ENCODE measurements at places on chromosomes 5 and 9. TPM values are rescaled to one million over a fixed set of nuclear protein-coding genes. Genes with fewer than 3 reads are reported as not detected.

DNA sequence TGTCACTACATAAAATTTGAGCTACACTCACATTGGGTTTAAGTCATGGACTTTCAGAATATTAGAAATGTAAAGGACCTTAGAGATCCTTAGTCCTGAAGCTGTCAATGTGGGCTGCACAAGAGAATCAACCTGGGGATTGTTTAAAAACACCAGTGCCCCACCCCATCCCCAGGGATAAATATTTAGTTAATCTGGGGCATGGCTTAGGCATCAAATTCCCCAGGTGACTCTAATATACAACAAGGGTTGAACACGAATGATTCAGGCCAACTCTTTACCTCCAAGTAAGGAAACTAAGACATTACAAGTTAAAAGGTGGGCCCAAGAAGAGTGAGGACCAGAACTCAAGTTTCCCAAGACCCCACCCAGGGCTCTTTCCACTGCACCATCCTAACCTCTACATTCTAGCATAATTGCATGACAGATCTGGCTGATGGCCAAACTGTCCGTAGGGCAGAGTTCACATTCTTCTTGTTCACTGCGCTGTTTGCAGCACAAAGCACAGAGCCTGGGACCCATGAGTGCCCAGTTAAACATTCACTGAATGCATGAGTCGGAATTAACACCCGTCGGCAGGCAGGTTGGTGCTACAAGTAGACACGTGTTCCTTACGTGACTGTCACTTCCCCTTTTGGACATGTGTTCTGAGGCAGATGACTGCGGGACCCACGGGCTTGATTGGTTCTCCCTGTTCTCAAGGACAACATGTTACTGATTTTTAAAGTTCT is 25.2 kb downstream of the CYFIP2 start:
- H3K27ac ChIP-seq, result peak overlapping the region; percentile 60
- H3K36me3 ChIP-seq, result peaks cover 83% of the 10 kb centered on the region
- no peak for DNase-seq
- no peak overlapping the region for H3K4me3 ChIP-seq
- H3K4me1 ChIP-seq, result peaks cover 70% of the 10 kb centered on the region
- H3K27me3 ChIP-seq, result no peaks in the 10 kb centered on the region

- H3K4me1 ChIP-seq, result no peaks in the 10 kb centered on the region
- H3K36me3 ChIP-seq, result no peaks in the 10 kb centered on the region
- H3K4me3 ChIP-seq, result no peak overlapping the region
- H3K27me3 ChIP-seq, result peaks cover 6% of the 10 kb centered on the region
Observed at GRCh38 chr5:82497242-82497641, 219.1 kb upstream of the RPS23 start.

The ZNF618 gene
- total RNA-seq, result 0.42 TPM

DNA sequence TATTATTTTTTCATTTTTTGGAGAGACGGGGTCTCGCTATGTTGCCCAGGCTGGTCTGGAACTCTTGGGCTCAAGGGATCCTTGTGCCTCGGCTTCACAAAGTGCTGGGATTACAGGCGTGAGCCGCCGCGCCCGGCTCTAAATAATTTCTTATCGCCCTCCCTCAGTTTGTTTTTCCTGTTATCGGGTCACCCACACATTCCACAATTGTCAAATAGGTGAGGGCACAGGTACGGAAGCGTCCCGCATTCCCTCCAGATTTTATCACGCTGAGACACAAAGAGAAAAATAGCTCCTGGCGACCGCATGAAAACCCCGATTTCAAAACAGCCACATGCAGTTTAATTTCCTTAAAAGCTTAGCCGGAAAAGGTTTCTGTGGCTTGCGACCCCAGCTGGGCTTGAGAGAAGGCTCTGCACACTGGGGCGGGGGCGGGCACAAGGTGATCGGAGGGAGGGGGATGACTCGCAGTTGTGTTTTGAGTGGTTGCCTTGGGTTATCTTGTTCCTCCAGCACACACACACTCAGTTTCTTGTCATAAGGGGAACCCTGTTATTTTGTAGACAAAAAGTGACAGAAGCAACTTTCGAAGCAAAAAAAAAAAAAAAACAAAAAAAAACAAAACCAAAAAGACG is 717 bp upstream of the IQGAP2 start:
- peak overlapping the region; percentile 98 for H3K27ac ChIP-seq
- DNase-seq, result peak; percentile 90
- H3K27me3 ChIP-seq, result peaks cover 4% of the 10 kb centered on the region
- peak overlapping the region; percentile 89 for H3K4me3 ChIP-seq

DNA sequence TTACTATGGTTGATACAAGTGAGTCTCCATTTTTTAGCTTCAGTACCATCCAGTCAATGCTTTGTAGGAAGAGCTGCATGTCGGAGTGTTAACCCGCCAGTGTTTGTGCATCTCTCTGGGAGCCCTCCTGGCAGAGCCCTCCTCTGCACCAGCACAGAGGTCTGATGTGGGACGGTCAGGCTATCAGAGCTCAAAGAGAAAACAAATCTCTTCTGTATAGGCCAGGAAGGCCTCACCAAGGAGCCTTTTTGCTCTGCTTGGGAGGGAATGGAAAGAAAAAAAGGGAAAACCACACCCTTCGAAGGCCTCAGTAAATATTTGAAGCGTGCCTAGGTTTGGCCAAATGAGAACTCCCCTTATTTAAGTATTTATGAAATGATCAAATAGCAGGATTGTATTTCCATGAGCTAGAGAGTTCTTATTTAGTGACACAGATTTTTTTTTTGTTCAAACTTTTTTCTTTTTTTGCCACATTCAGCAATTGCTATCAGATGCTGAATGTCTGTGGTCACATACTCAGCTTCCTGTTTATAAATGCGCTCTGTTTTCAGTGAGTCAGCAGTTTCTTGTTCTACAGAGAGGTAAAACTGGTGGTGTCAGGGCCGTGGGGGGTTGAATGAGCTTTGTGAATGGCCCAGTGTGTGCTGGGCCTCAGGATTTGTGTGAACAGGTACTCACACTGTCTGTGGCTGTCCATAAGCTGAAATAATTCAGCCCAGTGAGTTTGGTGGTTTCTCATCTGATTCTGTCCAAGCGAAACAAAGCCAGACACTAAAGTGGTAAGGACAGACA is 226.6 kb downstream of the SNX18 start:
- H3K36me3 ChIP-seq, result peaks cover 4% of the 10 kb centered on the region
- peak overlapping the region; percentile 39 for H3K4me3 ChIP-seq
- peaks cover 4% of the 10 kb centered on the region for H3K27me3 ChIP-seq
- DNase-seq, result peak; percentile 67
- H3K4me1 ChIP-seq, result peaks cover 31% of the 10 kb centered on the region

The SLC45A2 gene
- 0.34 TPM for total RNA-seq

The CCDC180 gene
- total RNA-seq, result 5.1 TPM

- H3K4me1 ChIP-seq, result no peaks in the 10 kb centered on the region
- H3K4me3 ChIP-seq, result no peak overlapping the region
- peaks cover 10% of the 10 kb centered on the region for H3K27me3 ChIP-seq
- H3K36me3 ChIP-seq, result no peaks in the 10 kb centered on the region
- no peak overlapping the region for H3K27ac ChIP-seq
- no peak for DNase-seq
Observed at GRCh38 chr5:149069711-149070110, 6.8 kb upstream of the SH3TC2 start.

The AQP7 gene
- total RNA-seq, result not detected

DNA sequence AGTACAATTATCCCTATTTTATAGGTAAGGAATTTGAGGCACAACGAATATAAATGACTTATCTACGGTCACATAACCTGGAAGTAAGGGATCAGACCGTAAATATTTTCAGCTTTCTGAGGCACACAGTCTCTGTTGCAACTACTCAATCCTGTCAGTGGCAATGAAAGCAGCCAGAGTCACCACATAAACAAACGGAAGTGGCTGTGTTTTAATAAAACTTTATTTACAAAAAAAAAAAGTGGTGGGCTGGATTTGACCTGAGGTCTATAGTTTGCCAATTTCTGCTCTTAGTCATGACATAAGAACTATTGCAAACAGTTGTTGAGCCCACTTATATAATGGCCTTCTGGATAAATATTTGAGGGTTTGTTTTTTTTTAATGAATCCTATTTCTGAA is 29.6 kb downstream of the ZNF366 start:
- no peaks in the 10 kb centered on the region for H3K4me1 ChIP-seq
- no peak overlapping the region for H3K4me3 ChIP-seq
- H3K27me3 ChIP-seq, result peaks cover 23% of the 10 kb centered on the region
- no peak overlapping the region for H3K27ac ChIP-seq

The MAST4 gene
- 7.1 TPM for total RNA-seq

The GRM6 gene
- not detected for total RNA-seq

The PFN3 gene
- total RNA-seq, result not detected

GRCh38 chr5:115586525-115587146 is 15.6 kb downstream of the TICAM2 start:
- DNase-seq, result no peak
- H3K4me3 ChIP-seq, result no peak overlapping the region
- H3K36me3 ChIP-seq, result no peaks in the 10 kb centered on the region

DNA sequence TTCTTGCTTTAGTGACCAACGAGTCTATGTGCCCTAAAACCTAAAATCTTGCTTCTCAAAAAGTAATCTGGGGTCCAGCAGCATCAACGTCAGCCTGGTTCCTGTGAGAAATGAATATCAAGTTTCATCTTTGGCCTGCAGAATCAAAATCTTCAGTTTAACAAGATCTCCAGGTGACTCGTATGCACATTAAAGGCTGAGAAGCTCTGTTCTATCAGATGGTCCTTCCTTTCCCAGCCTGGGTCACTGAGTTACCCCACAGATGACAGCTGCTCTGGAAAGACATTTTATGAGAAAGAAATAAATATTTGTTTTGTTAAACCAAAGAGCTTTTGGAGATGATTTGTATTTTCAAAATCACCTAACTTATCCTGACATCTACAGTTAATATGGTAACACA is 75.8 kb downstream of the ADAMTSL1 start:
- DNase-seq, result no peak
- no peak overlapping the region for H3K27ac ChIP-seq
- no peaks in the 10 kb centered on the region for H3K36me3 ChIP-seq
- no peak overlapping the region for H3K4me3 ChIP-seq
- H3K4me1 ChIP-seq, result no peaks in the 10 kb centered on the region

The LURAP1L gene
- total RNA-seq, result not detected

DNA sequence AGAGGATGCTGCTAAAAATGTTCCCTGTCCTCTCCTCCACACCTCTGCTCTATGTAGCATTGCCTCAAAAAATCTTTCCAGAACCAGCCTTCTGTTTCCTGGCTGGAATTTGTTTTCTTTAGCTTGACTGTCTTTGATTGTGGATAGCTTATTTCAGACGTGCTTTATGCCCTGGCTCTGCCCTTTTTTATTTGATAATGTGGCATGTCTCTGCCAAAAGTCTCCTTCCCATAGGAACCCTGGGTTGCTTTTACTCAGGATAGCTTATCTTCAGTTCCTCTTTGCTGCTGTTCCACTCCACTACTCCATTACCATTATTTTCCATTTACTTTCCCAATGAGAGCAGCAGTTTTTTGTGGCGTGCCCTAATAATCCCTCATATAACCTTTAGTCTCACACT is 885 bp upstream of the TMEM252 start:
- H3K27me3 ChIP-seq, result peaks cover 14% of the 10 kb centered on the region
- no peak for DNase-seq
- no peaks in the 10 kb centered on the region for H3K36me3 ChIP-seq
- H3K4me3 ChIP-seq, result no peak overlapping the region
- H3K4me1 ChIP-seq, result peaks cover 3% of the 10 kb centered on the region

GRCh38 chr5:15116996-15117395 is 245.4 kb upstream of the ANKH start:
- H3K36me3 ChIP-seq, result no peaks in the 10 kb centered on the region
- H3K4me1 ChIP-seq, result no peaks in the 10 kb centered on the region
- H3K27me3 ChIP-seq, result no peaks in the 10 kb centered on the region
- no peak overlapping the region for H3K4me3 ChIP-seq
- DNase-seq, result no peak

The STING1 gene
- total RNA-seq, result 64.9 TPM

GRCh38 chr5:33468775-33469435 is 28.1 kb downstream of the TARS1 start:
- H3K27ac ChIP-seq, result no peak overlapping the region
- H3K27me3 ChIP-seq, result no peaks in the 10 kb centered on the region
- no peaks in the 10 kb centered on the region for H3K4me1 ChIP-seq
